ENCODE measurements at places on chromosomes 2 and 18. TPM values are rescaled to one million over a fixed set of nuclear protein-coding genes. Genes with fewer than 3 reads are reported as not detected.

Gene RUFY4
- 0.08 TPM for total RNA-seq

Gene TEKT4
- not detected for total RNA-seq

Gene LHCGR
- not detected for total RNA-seq

Gene BCS1L
- 34.0 TPM for total RNA-seq

Gene LYG1
- not detected for total RNA-seq

Gene VSNL1
- 0.23 TPM for total RNA-seq

Gene FAHD2B
- total RNA-seq = 5.5 TPM

Gene IL1R1
- total RNA-seq = 56.8 TPM

Gene SPIRE1
- 16.3 TPM for total RNA-seq

Gene KCNK3
- 1.1 TPM for total RNA-seq

Gene RIT2
- total RNA-seq = not detected

Gene SANBR
- 8.5 TPM for total RNA-seq

Gene CHN1
- total RNA-seq = 1.7 TPM

Gene FSHR
- not detected for total RNA-seq

Gene ZCCHC2
- 13.6 TPM for total RNA-seq

Gene RAD51AP2
- under 0.01 TPM for total RNA-seq

Gene CFC1
- total RNA-seq = not detected

Gene BOLL
- not detected for total RNA-seq

Gene PEX13
- total RNA-seq = 26.2 TPM

Gene GALNT13
- total RNA-seq = 0.45 TPM

Gene GNAL
- 0.12 TPM for total RNA-seq

Gene AFTPH
- total RNA-seq = 15.7 TPM

Gene IL36RN
- total RNA-seq = not detected

Gene COBLL1
- total RNA-seq = 2.2 TPM

Gene GPBAR1
- total RNA-seq = not detected

Gene SERPINB11
- 0.12 TPM for total RNA-seq

Gene AKAIN1
- total RNA-seq = not detected

Gene RNF152
- total RNA-seq = 33.3 TPM

Gene SPATA3
- total RNA-seq = not detected

Gene IGFBP2
- total RNA-seq = 195 TPM

Gene DNAJC5G
- total RNA-seq = not detected

Gene SPDYA
- 0.53 TPM for total RNA-seq

Gene CAPN14
- total RNA-seq = 0.12 TPM

Gene CDK15
- 0.23 TPM for total RNA-seq

Gene GALNT3
- total RNA-seq = 0.08 TPM

Gene KIAA2012
- total RNA-seq = under 0.01 TPM

Gene CAVIN2
- 18.4 TPM for total RNA-seq

Gene MAL
- not detected for total RNA-seq

Gene SERPINB3
- not detected for total RNA-seq

Gene METTL4
- 6.6 TPM for total RNA-seq

All from smooth muscle cell of the coronary artery (primary cell).